ENCODE measurements at places on chromosomes 16 and 17.

- DNase-seq, result peak; percentile 40
Measured at GRCh38 chr17:32909787-32910369, 18.1 kb upstream of the TMEM98 start.

- no peak for DNase-seq
Measured at GRCh38 chr17:44642834-44643233, 13.4 kb upstream of the MEIOC start.

GRCh38 chr16:72978212-72978611, 69.7 kb downstream of the ZFHX3 start:
- DNase-seq, result no peak

DNA sequence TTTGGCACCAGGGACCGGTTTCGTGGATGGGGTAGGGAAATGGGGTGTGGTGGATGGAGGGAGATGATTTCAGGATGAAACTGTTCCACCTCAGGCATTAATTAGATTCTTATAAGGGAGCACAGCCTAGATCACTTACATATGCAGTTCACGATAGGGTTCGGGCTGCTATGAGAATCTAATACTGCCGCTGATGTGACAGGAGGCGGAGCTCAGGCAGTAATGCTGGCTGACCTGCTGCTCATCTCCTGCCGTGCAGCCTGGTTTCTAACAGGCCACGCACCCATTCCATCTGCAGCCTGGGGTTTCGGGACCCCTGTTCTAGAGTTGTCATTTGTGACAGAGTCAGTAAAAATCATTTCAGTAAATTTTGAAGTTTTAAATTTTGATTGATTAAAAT, 99.7 kb downstream of the CHD9 start:
- DNase-seq, result no peak

GRCh38 chr17:77473615-77474226, 333.0 kb downstream of the SEC14L1 start:
- no peak for DNase-seq

GRCh38 chr17:17532991-17533390, 36.8 kb upstream of the RASD1 start:
- DNase-seq, result no peak

DNA sequence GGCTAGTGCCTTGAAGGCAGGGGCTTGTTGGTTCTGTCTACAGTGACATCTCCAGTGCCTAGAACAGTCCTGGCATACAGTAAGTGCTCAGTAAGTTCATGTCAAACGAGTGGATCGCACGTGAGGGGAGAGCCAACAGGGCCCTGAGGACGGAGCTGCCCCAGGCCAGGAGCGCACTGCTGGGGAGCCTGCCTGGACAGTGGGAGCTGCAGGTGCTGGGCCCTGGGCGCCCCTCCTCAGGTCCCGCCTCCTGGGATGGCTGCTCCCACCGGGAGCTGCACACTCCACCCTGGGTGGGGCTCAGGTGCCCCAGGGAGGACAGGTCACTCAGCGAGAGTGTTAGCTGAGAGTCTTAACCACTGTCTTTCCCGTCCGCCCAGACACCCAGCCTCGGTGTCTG, 1.8 kb downstream of the EVPL start:
- DNase-seq, result no peak

GRCh38 chr17:30021708-30022317, 80.4 kb downstream of the EFCAB5 start:
- DNase-seq, result peak; percentile 26

DNA sequence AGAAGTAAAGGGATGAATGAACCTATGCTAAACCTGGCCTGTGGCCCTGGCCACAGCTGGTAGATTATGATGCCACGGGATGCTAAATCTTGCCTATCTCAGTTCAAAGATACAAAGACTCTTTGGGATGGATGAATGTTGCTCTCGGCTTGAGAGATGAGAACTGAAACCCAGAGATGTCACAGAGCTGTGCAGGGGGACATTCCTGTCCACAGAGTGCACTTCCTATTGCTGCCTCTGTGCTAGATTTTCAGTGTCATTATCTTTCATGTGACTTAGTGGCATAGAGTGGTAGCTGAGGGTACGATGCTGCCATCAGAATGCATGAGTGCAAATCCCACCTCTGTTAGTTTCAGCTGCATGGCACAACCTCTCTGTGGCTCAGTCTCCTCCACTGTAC, 2.3 kb upstream of the MT1M start:
- no peak for DNase-seq

DNA sequence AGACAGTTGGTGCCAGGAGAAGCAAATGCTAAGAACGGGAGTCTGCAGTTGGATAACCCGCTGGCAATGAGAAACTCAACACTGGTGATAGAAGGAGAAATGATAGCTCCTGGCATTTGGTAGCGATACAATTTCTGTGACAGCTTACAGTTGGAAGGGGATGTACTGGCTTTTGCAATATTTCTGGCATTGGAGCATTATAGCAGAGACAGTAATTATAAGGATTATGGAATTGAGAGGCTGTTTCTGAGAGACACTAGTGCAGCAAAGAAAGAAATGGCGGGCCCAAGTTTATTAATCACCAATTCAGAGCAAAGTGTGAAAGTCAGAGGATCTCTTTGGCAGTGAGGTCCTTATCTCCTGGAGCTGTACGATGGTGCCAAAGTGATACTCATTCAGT, 16.1 kb upstream of the SDK2 start:
- DNase-seq, result no peak

- DNase-seq, result peak; percentile 79
Measured at GRCh38 chr17:49361129-49361901, 735 bp downstream of the ZNF652 start.

GRCh38 chr16:58421529-58421928, 29.3 kb downstream of the GINS3 start:
- no peak for DNase-seq

GRCh38 chr16:1630450-1631213, 18.5 kb downstream of the CRAMP1 start:
- DNase-seq, result no peak

GRCh38 chr17:29567304-29567553, 392 bp upstream of the ABHD15 start:
- no peak for DNase-seq

GRCh38 chr16:55088098-55088497, 157.4 kb downstream of the IRX5 start:
- no peak for DNase-seq

- no peak for DNase-seq
Measured at GRCh38 chr17:59840329-59841090, 52.2 kb downstream of the TUBD1 start.

DNA sequence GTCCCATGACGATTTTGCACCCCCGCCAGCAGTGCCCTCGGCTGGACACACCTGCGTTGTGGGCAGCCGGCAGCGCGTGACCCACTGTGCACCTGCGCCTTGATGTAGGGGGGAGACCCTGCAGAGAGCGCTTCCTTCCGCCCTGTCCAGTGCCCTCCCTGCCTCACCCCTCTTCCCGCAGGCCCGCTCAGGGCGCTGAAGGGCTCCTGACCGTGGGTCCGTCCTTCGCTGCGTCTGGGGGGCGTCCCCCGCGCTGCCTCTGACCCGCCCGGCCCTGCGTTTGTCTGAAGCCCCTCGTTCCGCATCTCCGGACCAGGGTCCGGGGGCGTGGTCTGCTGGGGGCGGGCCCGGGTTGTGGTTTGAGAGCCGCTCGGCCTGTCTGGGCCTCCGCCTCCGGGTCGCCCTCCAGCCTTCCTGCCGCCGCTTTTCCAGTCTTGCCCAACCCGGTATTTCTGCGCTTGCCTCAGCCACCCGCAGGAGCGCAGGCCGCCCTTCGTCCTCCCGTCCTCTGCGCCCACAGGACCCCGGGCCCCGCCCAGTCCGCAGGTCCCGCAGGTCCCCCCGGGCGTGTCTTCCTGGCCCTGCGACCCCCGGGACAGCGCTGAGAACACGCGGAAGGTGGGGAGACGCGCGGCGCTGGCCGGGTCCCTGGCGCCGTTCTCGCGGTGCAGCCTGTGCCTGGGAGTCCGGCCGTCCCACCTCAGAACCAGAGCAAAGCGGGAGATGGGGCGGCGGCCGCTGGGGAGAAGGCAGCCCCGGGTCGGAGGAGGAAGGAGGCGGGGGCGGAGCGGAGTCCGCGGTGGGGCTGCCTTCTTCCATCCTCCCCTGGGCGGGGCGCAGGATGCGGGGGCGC, 4.0 kb upstream of the IL17C start:
- peak; percentile 64 for DNase-seq

DNA sequence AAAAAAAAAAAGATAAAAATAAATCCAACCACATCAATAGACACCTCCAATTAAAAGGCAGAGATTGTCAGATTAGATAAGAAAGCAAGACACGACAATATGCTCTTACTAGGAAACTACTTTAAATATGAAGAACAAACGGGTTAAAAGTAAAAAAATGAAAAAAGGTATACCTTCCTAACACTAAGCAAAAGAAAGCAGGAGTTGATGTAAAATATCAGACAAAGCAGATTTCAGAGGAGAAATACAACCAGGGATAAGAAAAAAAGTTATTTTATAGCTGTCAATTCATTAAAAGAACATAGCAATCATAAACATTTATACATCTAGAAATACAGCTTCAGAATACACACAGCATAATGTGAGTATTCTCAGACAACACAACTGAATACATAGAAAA, 49.7 kb upstream of the CCDC182 start:
- no peak for DNase-seq

DNA sequence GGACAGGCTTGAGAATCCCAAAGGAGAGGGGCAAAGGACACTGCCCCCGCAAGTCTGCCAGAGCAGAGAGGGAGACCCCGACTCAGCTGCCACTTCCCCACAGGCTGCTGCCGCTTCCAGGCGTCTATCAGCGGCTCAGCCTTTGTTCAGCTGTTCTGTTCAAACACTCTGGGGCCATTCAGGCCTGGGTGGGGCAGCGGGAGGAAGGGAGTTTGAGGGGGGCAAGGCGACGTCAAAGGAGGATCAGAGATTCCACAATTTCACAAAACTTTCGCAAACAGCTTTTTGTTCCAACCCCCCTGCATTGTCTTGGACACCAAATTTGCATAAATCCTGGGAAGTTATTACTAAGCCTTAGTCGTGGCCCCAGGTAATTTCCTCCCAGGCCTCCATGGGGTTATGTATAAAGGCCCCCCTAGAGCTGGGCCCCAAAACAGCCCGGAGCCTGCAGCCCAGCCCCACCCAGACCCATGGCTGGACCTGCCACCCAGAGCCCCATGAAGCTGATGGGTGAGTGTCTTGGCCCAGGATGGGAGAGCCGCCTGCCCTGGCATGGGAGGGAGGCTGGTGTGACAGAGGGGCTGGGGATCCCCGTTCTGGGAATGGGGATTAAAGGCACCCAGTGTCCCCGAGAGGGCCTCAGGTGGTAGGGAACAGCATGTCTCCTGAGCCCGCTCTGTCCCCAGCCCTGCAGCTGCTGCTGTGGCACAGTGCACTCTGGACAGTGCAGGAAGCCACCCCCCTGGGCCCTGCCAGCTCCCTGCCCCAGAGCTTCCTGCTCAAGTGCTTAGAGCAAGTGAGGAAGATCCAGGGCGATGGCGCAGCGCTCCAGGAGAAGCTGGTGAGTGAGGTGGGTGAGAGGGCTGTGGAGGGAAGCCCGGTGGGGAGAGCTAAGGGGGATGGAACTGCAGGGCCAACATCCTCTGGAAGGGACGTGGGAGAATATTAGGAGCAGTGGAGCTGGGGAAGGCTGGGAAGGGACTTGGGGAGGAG, at the start of gene CSF3:
Gene CSF3, plus strand, starts transcription at position 436 of the 993 bp plus-strand sequence. Its CDS starts 35 bp downstream, at position 471.
- no peak for DNase-seq

GRCh38 chr16:52411011-52411410, 135.9 kb downstream of the TOX3 start:
- DNase-seq, result no peak

DNA sequence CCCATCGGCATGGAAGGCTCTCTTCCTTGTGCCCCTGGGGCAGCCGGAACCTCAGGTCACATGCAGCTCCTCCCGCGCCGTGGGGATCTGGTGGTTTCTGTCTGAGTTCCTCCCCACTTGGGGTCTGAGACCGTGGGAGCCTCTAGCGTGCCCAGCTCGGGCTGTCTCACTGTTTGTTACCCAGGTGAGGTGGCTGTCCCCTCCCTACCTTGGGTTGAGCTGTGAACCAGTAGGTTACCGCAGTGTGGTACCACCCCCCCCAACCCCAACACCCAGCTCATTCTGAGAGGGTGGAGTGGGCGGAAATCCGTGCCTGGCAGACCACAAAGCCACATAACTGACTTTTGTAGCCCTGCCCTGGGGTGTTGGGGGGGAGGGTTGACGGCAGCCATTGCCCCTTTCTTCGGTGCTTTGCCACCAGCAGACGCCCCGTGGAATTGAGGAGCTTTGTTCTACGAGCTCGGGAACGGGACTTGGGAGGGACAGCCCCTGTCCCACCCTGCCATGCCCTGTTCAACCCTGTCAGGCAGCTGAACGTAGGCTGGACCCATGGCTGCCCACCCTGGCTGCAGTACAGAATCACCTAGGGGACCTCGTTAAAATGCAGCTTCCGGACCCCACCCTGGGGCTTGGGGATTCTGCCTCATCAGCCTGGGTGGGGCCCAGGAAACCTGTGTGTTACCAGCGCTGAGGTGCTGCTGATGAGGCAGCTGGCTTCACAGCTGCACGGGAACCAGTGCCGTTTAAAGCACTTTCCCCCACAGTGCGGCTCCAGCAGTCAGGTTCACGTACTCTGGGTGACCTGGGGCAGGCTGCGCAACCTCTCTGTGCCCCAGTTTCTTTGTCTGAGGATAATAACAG, 18.5 kb downstream of the RAP1GAP2 start:
- DNase-seq, result peak; percentile 91

DNA sequence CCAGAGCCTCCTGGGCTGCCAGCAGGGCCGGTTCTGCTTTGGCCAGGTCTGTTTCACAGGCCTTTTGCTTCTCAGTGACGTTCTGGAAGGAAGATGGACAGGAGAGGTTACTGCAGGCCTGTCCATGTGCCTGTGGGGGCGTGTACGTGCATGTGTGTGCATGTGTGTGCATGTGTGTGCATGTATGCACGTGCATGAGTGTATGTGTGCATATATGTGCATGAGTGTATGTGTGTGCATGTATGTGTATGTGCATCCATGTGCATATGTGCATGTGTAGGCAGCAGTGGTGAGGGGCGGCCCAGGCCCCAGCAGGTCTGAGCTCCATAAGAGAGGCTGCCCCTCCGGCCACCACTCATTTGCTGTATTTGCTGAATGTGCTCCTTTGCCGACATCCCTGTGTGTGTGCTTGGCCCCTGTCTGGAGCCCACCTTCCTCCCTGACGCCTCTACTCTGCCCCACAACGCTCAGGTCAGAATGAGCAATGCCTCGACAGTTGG, 81.8 kb downstream of the PGS1 start:
- DNase-seq, result no peak

DNA sequence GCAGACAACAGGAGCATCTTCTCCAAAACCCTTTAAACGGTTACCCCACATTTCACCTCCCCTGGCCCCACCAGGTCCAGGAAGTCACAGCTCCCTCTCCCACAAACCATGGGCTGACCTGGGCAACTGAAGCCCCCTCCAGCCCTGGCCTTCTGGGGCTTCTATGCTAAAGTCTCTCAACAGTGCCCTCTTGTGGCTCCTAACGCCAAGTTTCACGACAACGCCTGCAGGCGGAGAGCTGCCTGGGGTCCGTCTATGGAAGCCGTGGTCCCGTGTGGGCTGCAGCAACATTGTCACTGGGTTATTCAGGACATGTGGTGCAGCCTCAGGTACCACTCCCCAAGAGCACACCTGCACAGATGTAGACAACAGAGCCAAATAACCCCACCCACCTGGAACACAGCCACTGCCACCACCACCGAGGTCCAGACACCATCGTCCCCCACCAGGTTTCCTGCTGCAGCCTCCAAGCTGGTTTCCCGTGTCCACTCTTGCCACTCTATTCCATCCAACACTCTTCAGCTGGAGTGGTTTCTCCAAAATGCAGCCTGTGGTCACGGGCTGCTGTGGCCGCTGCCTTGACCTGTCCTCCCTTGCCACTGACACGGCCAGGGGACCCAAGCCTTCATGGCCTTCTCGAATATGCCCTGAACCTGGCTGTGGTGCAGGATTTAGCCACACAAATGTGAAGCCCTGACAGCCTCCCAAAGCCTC, 19.1 kb downstream of the C16orf95 start:
- peak; percentile 46 for DNase-seq

Measured in activated CD8-positive, alpha-beta memory T cell treated with anti-CD3 and anti-CD28 coated beads, Interleukin-2, amount 50 U/mL, for 4 hours (primary cell).